ENCODE measurements at places on chromosomes 3 and 15. TPM values are rescaled to one million over a fixed set of nuclear protein-coding genes. Genes with fewer than 3 reads are reported as not detected.

Gene PPP2R3A
- 39.7 TPM for total RNA-seq

Gene OR4F6
- not detected for total RNA-seq

Gene SPINK8
- total RNA-seq, result not detected

Gene NEK10
- total RNA-seq, result 2.1 TPM

Gene CATSPER2
- 3.5 TPM for total RNA-seq

Gene GHRL
- total RNA-seq, result not detected

Gene FANCD2
- 1.7 TPM for total RNA-seq

Gene FBXW12
- total RNA-seq, result not detected

Gene CLDN18
- not detected for total RNA-seq

Gene RAP2B
- total RNA-seq, result 12.3 TPM

Measured in lower leg skin (tissue), 4 donors.